Activated T-helper 1 cell treated with anti-CD3 and anti-CD28 coated beads, Interleukin-12 subunit alpha, Interleukin-12 subunit beta, Interleukin-2, Interleukin-4 antibody, amounts not matched to agents 30 ng/mL and 10 ng/mL and 1 ng/mL, durations not matched to agents 14 hours and 24 hours and 36 hours (primary cell): ENCODE measurements at places on chromosomes 5 and 9. TPM values are rescaled to one million over a fixed set of nuclear protein-coding genes. Genes with fewer than 3 reads are reported as not detected.

DNA sequence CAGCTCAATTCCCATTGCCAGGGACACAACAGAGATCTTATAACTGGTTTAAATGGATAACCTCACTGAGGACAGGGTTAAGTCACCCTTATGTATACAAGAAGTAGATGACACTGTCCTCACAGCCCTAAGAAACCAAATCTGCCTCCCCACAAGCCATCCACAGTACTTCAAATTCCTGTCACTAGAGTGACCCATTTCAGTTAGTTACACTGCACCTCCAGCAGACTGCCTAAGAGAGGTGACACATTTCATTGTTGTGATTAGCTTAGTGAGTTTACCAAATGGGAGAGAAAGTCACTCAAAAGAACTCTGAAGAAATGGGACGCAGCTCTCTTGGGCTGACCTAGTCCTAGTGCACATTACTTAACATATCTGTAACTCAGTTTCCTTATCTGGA is 53.6 kb upstream of the HTR1A start:
- H3K27me3 ChIP-seq, result no peaks in the 10 kb centered on the region
- H3K27ac ChIP-seq, result no peak overlapping the region
- no peak overlapping the region for H3K4me3 ChIP-seq
- DNase-seq, result no peak

GRCh38 chr5:65668696-65669095 is 43.9 kb downstream of the SHLD3 start:
- H3K4me1 ChIP-seq, result peaks cover 8% of the 10 kb centered on the region
- peaks cover 20% of the 10 kb centered on the region for H3K36me3 ChIP-seq
- no peak for DNase-seq
- H3K4me3 ChIP-seq, result no peak overlapping the region
- no peak overlapping the region for H3K27ac ChIP-seq

- no peaks in the 10 kb centered on the region for H3K36me3 ChIP-seq
- H3K4me1 ChIP-seq, result no peaks in the 10 kb centered on the region
- no peaks in the 10 kb centered on the region for H3K27me3 ChIP-seq
- DNase-seq, result no peak
Observed at GRCh38 chr5:99765011-99765410, 770.2 kb upstream of the FAM174A start.

The IL3 gene
- total RNA-seq, result 94.6 and 98.5 TPM in 2 replicates

The CARTPT gene
- total RNA-seq, result not detected in 2 replicates

DNA sequence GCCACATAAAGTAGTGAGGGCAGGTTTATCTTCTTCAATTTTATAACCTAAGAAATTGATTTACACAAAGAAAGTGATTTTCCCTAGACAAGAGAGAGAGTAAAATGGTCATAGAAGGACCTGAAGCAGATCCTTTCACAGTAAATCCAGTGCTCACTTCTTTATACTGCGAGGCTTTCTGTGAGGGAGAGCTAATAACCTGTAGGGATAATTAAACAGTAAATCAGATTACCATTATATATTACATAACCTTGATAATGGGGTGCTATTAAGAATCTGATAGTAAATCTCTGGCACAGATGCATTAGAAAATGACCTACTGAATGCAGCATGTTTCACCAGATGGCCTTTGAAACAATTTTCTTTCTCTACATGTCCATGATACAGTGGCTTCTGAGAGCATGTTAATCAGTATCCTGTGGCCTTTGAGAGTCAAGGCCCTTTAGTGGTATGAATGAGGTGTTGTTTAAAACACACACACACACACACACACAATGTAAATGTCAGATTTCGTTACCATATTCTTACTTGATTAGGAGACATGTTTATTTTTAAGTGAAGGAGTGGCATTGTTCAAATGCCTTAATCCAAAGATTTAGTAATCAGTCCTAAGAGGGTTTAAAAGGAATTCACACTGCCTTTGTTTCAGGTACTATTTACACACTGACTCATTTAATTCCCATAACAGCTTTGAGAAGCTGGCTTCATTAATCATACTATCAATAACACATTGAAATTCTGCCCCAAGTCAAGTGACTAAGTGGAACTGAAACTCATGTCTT is 124.7 kb downstream of the ALDH1A1 start:
- H3K4me3 ChIP-seq, result no peak overlapping the region
- no peaks in the 10 kb centered on the region for H3K4me1 ChIP-seq
- peaks cover 2% of the 10 kb centered on the region for H3K27me3 ChIP-seq
- H3K36me3 ChIP-seq, result no peaks in the 10 kb centered on the region
- DNase-seq, result no peak

DNA sequence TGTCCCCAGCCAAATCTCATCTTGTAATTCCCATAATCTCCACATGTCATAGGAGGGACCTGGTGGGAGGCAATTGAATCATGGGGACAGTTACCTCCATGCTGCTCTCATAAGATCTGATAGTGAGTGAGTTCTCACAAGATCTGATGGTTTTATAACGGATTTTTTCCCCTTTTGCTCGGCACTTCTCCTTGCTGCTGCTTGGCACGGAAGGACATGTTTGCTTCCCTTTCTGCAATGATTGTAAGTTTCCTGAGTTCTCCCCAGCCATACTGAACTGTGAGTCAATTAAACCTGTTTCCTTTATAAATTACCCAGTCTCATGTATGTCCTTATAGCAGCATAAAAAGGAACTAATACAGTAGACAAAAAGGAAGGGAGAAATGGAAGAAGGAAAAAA is 76.7 kb upstream of the CCNG1 start:
- no peak for DNase-seq
- no peaks in the 10 kb centered on the region for H3K4me1 ChIP-seq
- no peak overlapping the region for H3K4me3 ChIP-seq
- no peaks in the 10 kb centered on the region for H3K36me3 ChIP-seq
- H3K27ac ChIP-seq, result no peak overlapping the region

The NTRK2 gene
- 2.9 TPM in 2 replicates for total RNA-seq

DNA sequence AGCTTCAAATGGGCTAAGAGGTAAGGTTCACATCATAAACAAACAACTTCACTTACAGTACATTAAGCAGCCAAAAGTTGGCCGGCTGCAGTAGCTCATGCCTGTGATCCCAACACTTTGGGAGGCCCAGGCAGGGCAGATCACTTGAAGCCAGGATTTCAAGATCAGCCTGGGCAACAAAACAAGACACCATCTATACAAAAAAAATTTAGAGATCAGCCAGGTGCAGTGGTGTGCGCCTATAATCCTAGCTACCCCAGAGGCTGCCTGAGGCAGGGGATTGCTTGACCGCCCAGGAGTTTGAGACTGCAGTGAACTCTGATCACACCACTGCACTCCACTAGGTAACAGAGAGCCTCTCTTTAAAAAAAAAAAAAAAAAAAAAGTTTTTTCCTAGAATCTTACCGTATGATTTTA is 16.9 kb downstream of the UBTD2 start:
- H3K27me3 ChIP-seq, result no peaks in the 10 kb centered on the region
- no peak for DNase-seq
- H3K4me3 ChIP-seq, result no peak overlapping the region
- no peak overlapping the region for H3K27ac ChIP-seq
- H3K4me1 ChIP-seq, result peaks cover 6% of the 10 kb centered on the region
- peaks cover 3% of the 10 kb centered on the region for H3K36me3 ChIP-seq

- peaks cover 51% of the 10 kb centered on the region for H3K36me3 ChIP-seq
- peaks cover 22% of the 10 kb centered on the region for H3K4me1 ChIP-seq
- no peaks in the 10 kb centered on the region for H3K27me3 ChIP-seq
- H3K27ac ChIP-seq, result no peak overlapping the region
- H3K4me3 ChIP-seq, result no peak overlapping the region
- no peak for DNase-seq
Observed at GRCh38 chr9:107322643-107323042, 39.6 kb downstream of the RAD23B start.

GRCh38 chr5:538271-538771 is 14.1 kb upstream of the SLC9A3 start:
- H3K4me3 ChIP-seq, result no peak overlapping the region
- H3K27ac ChIP-seq, result no peak overlapping the region
- peaks cover 5% of the 10 kb centered on the region for H3K27me3 ChIP-seq
- H3K36me3 ChIP-seq, result no peaks in the 10 kb centered on the region
- no peak for DNase-seq
